ENCODE measurements at places on chromosomes 12 and 14.

DNA sequence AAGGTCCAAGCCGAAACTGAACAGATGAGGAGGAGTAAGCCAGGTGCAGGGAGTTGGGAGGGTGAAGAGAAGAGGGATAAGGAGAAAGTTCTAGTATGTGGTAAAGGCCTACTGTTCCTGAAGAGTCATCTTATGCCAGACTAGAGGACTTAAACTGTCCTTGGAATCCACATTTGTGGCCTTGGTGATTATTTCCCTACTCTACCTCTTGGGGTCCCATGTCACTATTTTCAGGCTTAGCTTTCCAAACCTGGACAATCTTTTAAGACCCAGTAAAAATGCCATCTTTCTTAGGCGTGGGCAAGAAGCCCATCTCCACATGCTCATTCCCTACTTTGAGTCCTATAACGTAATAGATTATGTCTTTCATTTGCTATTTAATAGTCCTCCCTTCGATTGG lies 40.1 kb upstream of the CRY1 start:
- DNase-seq, result no peak

DNA sequence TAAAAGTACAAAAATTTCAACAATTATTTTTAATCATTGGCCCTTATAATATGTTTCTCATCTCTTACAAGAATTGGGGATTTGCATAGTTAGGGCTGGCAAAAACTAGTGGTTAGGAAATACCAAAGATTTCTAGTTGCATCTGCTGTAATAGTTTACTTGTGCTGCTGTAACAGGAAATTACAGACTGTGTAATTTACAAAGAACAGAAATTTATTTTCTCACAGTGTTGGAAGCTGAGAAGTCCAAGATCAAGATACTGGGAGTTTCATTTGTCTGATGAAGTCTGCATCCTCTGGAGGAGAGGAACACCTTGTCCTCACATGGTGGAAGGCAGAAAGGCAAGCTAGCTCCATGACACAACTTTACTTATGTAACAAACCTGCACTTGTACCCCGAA lies 157.0 kb downstream of the FLRT2 start:
- no peak for DNase-seq

DNA sequence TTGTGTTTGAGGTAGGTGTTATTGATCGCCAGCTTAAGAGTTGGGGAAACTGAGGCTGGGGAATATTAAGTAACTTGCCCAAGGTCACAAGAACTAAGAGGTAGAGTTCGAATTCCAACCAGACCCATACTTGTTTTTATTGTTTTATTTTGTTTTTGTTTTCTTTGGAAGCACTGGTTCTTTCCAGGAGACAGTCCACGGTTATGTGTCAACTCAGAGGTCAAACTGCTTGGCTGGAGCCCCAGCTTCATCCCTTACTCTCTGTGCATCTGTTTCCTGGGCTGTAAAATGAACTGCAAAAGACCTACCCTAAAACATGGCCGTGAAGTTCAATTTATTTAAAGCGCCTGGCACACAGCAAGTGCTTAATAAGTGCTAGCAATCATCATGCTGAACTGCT lies 74.4 kb upstream of the MAP1LC3B2 start:
- DNase-seq, result no peak

GRCh38 chr12:22971701-22972191 lies 346.8 kb downstream of the ETNK1 start:
- no peak for DNase-seq

DNA sequence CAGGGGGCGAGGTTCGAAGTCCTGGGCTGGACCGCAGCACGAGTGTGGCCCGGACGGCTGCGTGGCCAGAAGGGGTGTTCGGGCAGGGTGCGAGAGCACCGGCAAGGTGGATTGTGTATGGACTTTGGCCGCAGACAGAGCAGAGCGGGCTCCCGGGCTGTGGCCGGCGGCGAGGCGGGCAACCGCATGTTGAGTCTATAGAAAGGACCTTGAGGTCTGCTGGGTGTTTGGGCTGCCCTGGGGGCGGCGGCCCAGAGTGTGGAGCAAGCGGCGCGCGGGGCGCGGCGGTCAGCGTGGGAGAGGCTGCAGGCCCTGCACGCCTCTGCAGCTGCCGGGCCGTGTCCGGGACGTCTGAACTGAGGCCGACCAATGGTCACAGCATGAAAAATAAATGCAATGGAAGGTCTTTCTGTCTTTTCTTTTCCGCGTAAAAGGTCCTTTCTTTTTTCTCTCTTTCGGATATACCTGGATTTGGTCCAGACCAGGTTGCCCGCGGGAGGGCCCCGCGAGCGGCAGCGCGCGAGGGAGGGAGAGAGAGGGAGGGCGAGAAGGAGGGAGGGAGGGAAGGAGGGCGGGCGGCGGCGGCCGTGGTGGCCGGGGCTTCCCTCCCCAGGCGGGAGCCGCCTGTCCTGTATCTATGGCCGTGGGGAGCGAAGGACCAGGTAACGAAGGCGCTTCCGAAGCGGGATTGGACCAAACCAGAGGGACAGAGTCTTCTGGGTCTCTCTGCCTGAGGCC lies 5.5 kb upstream of the HOXC9 start:
- DNase-seq, result no peak

DNA sequence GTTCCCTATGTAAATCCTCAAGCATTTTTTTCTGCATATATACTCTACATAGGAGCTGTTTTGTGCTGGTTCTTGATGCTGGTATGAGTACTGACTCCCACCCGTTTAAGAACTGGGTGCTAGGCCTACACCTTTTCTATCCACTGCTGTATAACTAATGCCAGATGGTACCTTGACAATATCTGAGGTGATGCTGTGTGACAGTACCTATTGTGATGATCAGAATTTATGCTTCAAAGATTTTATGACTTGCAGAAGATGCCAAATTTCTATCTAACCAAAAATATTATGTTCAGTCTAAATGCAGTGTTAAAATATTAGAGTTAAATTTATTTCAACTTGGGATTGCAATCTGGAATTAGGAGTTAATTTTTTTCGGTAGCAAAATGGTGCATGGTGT lies 272.3 kb upstream of the NOVA1 start:
- no peak for DNase-seq

- DNase-seq, result no peak
Observed at GRCh38 chr14:38839694-38840365, 263.2 kb downstream of the SEC23A start.

GRCh38 chr12:105706321-105706972 lies 376.0 kb downstream of the C12orf75 start:
- DNase-seq, result no peak

DNA sequence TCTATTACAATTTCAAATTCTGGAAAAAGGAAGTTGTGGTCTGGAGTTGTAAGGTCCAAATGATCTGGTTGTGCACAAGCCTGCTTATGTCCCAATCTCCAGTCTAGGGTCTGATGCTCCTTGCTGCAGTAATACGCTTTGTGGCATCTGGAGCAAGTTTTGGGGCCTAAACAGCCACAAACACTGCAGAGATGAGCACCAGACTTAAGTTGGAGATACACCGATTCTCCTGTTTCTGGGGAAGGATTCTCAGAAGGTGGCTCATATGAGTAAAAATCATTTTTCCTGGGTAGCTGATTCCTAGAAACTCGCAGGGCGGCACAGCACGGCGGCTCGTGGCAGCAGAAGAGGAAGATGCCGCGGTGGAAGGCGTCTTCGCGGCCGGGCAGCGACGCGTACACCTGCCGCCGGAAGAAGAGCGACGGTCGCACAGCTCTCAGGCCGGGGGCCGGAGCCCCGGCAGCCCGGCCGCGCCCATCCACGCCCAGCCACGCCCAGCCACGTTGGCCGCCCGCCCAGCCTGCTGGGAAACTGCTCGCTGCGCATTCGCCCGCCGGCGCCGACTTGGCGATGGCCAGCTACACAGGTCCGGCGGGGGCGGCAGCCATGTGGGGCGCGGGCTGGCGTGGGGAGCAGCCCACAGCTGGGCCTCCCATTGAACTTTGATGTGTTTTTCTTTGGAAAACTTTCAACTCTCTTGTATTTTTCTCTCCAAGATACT lies 129.0 kb downstream of the ASCL4 start:
- no peak for DNase-seq

- no peak for DNase-seq
Observed at GRCh38 chr12:26431211-26431610, 235.8 kb downstream of the SSPN start.

DNA sequence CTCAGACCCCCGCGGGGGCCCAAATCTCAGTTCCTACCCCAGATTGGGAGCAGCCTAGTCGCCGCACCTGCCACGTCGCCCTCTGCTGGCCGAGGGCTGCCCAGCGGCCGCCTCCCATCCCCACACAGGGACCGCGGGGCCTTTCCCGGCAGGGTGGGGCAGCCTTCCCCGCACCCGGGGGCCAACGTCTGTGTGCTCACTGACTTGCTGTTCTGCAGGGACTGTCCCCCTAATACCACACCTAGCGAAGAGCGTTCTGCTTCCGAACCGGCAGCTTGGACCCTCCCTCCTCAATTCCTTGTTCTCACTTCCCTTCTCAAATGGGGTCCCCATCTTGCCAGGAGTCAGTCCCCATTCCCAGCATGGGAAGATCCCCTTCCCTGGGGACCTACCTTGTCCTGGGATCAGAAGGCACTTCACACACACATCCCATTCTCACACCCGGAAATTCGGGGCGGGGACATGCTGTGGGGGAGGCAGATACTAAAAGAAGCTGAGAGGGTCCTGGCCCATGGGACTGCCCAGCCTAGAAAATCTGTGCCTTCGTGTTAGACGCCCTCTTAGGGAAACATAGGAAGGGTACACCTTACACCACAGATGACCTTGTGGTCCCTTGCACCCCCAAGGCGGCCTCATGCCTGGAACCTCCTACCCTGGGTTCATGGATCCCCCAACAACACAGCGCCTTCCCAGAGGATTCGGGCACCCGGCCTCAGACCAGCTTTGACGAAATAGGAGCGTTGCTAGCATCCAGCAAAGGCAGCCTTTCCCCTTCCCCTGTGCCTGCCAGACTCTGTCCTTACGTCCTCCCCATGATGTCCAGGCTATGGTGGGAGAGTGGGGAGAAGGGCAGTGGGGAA lies 16.4 kb downstream of the ACVRL1 start:
- DNase-seq, result peak; percentile 56

- DNase-seq, result no peak
Observed at GRCh38 chr14:24816011-24816928, 182.3 kb upstream of the GZMB start.

GRCh38 chr14:99272899-99273765 lies 1.1 kb upstream of the BCL11B start:
- DNase-seq, result peak; percentile 60

DNA sequence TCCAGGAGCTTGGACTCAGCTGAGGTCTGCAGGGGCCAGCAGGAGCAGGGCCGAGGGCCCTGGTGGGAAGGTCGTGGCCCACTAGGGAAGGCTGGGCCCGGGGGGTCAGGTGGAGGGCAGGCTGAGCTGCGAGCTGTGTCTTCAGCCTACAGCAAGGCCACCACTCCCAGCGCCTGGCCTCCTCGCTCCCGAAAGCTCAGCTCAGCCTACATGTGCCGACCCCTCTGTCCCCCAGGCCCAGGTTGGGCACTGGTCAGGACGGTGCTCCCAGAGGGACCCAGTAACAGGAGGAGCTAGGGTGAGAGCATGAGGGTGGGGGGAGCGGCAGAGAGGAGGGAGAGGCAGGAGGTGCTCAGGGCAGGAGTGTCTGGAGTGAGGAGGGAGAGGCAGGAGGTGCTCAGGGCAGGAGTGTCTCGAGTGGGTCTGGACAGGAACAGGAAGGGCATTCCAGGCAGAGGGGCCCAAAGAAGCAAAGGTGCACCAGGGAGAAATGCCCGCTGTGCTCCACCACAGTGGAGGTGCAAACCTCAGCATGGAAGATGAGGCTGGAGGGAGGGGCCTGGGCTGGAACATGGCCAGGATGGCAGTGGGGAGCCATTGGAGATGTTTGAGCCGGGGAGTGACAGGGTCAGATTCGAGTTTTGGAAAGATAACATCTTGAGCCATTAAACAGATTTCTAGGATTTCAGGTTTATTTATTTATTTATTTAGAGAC lies 29.1 kb upstream of the GPR132 start:
- no peak for DNase-seq

- no peak for DNase-seq
Observed at GRCh38 chr14:69880044-69880487, 850 bp downstream of the SMOC1 start.

DNA sequence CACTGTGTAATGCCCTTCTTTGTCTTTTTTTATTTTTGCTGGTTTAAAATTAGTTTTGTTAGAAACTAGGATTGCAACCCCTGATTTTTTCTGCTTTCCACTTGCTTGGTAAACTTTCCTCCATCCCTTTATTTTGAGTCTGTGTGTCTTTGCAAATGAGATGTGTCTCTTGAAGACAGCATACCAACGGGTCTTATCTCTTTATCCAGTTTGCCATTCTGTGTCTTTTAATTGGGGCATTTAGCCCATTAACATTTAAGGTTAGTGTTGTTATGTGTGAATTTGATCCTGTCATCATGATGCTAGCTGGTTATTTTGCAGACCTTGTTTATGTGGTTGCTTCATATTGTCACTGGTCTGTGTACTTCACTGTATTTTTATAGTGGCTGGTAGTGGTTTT lies 43.5 kb upstream of the LALBA start:
- DNase-seq, result no peak

- DNase-seq, result no peak
Observed at GRCh38 chr14:64800000-64800399, 79.7 kb downstream of the SPTB start.

- no peak for DNase-seq
Observed at GRCh38 chr12:132347176-132347855, 17.9 kb upstream of the GALNT9 start.

GRCh38 chr12:24223926-24224325 lies 274.5 kb upstream of the SOX5 start:
- DNase-seq, result no peak

DNA sequence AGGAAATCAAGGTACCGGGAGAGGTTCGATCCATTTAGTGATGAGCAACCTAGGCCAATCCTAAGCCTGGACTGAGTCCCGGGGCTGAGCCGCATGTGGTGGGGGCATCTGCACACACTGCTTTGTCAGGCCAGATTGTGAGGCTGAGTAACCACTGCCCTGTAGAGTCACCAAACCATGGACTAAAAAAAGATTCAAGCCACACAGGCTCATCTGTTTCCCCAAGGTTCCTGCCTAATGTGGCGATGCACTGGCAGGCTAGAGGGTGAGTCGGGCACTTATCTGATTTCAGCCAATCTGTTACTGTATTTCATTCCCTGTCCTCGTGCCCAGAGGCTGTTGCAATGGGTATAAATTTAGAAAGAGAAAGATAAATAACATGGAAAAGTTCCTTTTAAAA lies 140.8 kb downstream of the TTC7B start:
- no peak for DNase-seq

GRCh38 chr12:104952816-104953215 lies 5.3 kb downstream of the SLC41A2 start:
- DNase-seq, result no peak

- no peak for DNase-seq
Observed at GRCh38 chr12:64044191-64044590, 177.9 kb downstream of the KICS2 start.
